ENCODE measurements at places on chromosomes 7 and 10. TPM values are rescaled to one million over a fixed set of nuclear protein-coding genes. Genes with fewer than 3 reads are reported as not detected.

DNA sequence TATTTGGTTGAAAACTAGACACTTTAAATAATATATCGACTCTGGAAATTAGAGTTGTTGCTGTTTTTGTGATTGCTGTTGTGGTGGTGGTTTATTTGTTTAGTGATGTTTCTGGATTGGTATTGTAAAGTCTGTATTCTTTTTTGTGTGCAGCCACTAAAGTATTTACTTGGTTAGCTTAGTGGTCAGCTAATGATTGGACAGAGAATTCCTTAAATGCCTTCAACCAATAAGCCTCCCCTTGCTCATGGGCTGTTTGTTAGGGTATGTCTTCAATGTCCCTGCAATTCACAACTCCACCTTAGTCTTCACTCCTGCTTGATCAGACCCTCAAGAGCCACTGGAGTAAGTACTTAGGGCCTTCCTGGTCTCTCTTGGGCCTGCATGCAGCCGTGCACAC lies 71.0 kb downstream of the PAXIP1 start:
- DNase-seq, result no peak

GRCh38 chr7:131042269-131043160 lies 285.2 kb upstream of the MKLN1 start:
- no peak for DNase-seq

DNA sequence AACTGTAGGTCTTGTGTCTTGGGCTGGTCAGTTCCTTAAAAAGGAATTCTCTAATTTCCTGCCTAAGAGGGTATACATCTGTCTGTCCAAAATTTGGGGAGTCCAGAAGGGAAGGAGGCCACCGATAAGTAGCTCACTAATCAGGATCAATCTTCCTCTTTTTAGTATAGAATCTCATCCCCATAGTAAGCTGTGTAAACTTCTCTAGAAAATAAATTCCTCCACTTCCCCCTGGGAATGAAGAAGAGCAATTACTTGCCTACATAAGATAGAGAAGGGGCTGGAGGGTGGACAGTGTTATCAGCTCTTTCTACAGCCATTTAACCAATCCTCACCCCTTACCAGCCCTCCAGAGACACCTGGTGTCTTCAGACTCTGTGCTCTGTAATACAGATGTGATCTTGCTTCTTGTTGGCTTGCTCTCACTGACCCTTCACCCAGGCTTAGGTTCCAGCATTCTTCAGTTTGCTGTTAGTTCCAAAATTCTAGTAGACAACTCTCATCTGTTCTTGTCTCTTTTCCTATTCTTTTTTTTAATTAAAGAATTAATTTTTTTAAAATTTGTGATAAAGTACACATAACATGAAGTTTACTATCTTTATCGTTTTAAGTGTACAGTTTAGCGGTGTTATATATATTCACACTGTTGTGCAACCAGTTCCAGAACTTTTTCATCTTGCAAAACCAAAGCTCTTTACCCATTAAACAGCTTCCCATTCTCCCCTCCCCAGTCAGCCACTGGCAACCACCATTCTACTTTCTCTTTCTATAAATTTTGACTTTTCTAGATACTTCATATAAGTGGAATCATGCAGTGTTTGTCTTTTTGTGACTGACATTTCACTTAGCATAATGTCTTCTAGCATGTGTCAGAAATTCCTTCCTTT lies 6.5 kb upstream of the PRKAR2B start:
- DNase-seq, result no peak

DNA sequence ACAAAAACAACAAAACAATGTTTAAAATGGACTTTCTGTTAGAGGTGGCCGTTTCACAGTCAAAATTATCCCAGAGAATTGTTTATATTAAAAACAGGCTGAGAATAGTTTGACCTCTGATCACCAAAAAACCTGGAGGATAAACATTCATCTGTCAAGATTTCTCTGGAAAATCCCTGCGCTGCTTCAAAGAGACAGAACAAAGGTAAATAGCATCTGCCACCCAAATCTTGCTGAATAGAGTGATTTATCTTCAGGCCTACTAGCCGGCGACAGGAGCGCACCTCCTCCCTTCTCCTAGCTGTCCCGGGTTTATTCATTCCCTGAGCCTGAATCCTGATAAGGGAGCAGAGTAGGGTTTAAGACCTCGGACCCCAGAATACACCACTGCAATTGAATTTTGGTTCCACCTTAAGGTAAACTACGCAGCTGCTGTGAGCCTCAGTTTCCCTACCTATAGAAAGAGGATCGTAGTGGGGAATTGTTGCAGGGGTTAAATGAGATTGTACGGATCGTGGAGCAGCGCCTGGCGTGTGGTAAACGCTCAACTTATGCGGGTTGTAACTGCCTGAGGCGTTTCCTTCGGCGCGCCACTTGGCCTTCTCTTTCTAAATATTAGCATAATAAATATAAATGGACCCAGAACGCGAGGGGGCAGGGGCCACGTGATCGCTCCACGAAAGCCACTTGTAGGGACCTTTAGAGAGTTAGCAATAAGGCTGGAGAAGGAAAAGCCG lies 498 bp upstream of the ST7 start:
- DNase-seq, result peak; percentile 53

GRCh38 chr7:36764929-36765328 lies 40.6 kb upstream of the AOAH start:
- DNase-seq, result no peak

DNA sequence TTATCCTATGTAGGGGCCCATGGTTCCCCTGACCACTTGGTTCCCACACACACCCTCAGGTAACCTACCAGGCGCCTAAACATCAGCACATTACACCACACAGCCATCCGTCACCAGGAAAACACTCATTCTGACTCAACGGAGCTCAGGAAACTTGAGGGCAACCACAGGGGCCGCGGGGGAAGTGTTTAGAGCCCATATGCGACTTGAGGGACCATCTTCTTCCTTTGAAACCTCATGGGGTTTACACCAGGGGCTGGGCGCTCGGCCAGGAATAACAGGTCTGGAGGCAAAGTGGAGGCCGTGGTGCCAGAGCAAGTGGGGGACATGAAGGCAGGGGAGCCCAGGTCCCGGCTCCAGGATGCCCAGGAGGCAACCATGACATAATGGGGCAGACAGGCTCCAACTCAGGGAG lies 1.5 kb downstream of the STX1A start:
- peak; percentile 100 for DNase-seq

- DNase-seq, result no peak
These were observed 441.4 kb upstream of the FOXK1 start for GRCh38 chr7:4240520-4241303.

- no peak for DNase-seq
These were observed 150.9 kb downstream of the SEMA3A start for GRCh38 chr7:84043661-84044191.

DNA sequence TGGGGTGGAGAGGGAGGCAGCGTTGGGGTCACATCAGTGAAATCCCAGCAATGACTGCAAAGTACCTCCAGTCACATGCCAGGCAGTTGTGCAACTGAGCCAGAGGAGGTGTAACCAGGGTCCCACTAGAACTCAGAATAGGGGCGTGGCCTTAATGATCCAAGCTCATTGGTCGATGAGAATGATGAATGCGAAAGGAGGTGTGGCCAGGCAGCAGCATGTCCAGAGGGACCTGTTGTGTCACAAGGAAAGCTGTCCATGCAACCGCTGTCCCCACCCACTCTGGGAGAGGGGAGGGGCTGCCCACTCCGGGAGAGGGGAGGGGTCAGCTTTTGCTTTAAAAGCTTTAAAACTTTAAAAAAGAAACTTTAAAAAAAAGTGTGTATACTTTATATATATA lies 25.3 kb upstream of the MTPAP start:
- DNase-seq, result peak; percentile 17

- no peak for DNase-seq
These were observed 19.0 kb downstream of the CLEC2L start for GRCh38 chr7:139542308-139543151.

DNA sequence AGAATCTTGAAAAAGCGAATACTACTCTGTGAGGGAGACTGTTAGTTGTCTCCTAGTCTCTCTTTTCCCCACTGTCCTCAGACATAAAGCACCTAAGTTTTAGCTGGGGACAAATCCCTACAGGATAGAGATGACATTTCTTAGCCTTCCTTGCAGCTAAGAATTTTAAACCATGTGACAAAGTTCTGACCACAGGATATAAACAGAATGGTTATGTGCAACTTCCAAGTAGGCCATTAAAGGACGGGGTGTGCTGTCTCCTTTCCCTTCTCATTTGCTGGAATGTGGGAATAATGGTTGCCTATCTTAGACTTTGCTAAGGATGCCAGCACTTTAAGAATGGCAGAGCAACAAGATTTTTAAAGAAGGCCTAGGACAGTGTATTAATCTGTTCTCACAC lies 74.9 kb upstream of the PRPS1L1 start:
- no peak for DNase-seq

IL6 gene
- 77.6 TPM for total RNA-seq

OR13A1 gene
- total RNA-seq, result not detected

SHTN1 gene
- total RNA-seq, result 4.0 TPM

FOXI2 gene
- not detected for total RNA-seq

CDHR1 gene
- not detected for total RNA-seq

RPEL1 gene
- 0.06 TPM for total RNA-seq

All from Daoy (cell line).